CD4-positive, alpha-beta T cell treated with Interleukin-1 beta for 1 hour (primary cell): ENCODE measurements at places on chromosomes 16 and 17.

DNA sequence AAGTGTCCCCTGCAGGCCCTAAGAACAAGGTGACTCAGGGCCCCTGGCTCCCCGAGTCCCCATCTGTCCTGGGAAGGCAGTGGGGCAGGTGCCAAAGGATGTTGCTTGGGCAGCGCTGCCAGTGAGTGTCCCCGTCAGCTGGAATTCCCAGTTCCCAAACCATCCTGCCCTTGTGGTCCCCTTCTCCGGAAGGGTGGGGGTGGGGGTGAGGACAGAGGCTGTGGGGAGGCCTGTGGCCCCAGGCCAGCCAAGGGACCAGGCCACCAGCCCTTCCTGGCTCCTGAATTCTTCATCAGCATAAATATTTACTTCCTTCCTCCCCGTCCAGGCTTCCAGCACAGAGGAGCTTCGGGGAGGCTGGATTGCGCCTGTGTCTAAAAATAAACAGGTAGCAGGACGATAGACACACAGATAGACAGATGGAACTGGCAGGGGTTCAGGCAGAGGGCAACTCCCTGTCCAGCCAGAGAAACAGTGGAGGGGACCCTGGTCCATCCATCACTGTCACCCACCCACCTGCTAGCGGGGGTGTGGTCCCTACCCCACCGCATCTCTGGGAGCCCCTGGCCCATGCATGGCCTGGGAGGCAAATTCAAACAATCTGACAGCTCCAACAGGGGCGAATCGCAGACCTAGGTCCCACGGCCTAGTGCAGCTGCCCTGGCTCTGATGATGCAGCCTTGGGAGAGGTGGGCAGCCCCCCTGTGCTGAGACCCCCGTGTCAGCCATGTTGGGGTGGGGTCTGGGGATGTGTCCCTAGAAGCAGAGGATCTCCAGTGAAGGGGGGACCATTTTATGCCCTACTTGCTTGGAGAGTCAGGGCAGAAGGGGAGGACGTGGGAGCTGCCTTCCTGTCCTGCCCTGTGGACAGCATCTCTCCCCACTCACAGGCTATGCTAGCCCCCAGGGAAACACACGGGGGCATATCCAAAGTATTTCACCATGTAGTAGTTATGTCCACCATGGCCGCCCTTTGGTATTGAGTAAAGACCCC lies 13.2 kb downstream of the GLIS2 start:
- no peak for DNase-seq

DNA sequence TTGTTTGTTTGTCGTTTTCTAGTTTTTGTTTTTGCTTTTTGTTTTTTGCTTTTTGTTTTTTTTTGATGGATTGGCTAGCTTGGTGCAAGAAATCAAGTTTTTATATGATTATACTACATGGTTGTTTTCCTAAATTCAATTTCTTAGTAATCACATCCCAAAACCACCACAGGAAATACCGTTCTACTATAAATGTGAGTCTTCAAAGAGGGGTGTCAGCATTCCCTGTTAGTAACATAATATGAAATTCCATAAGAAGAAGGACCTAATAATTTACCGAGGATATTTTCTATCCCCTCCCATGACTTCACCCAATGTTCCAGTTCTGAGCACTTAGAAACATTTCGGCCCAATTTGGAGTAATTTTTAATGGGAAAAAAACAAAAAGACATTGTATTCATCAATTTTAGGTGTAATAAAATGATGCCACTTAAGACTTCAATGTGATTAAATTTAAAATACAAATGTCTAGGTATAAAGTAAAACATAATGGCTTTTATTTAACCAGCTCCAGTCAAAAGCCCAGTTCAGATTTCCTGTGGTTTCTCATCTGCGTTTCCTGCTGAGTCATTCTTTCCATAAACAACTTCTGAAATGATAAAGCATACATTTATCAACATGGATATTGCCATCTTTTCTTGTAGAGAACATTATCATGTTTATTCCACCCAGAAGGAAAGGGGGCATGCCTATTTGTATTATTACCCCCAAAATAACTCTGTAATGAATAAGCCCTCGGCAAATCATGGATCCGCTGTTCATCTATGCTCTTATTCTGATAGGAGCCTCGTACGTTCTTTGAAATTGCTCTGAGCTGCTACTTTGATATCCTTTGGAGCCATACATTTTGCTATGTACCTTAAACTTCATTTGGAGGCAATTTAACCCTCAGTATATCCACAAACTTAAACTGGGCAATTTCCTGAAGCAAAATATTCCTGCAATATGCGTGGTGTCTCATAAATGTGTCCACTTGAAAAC lies 28.1 kb downstream of the HSBP1 start:
- no peak for DNase-seq

DNA sequence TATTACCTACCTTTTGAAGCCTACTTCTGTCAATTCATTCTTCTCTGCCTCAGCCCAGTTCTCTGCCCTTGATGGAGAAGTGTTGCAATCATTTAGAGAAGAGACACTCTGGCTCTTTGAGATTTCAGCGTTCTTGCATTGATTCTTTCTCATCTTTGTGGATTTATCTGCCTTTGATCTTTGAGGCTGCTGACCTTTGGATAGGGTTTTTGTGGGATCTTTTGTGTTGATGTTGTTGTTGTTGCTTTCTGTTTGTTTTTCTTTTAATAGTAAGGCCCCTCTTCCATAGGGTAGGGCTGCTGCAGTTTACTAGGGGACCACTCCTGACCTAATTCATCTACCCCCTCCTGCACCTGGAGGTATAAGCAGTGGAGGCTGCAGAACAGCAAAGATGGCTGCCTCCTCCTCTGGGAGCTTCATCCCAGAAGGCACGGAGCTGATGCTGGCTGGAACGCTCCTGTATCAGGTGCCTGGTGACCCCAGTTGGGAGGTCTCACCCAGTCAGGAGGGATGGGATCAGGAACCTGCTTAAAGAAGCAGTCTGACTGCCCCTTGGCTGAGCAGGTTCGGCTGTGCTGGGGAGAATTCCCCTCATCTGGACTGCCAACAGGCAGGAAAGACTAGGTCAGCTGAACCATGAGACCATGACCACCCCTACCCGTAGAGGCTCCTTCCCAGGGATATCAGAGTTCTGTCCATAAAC lies 28.0 kb downstream of the NFATC3 start:
- no peak for DNase-seq

- DNase-seq, result peak; percentile 83
These were observed 34.3 kb downstream of the NLRC5 start for GRCh38 chr16:57023541-57024249.

GRCh38 chr16:53898993-53899392 lies 195.0 kb downstream of the FTO start:
- DNase-seq, result no peak

GRCh38 chr16:2250652-2251295 lies 613 bp downstream of the ECI1 start:
- DNase-seq, result peak; percentile 60

GRCh38 chr17:78499715-78500540 lies 77.3 kb downstream of the DNAH17 start:
- no peak for DNase-seq

DNA sequence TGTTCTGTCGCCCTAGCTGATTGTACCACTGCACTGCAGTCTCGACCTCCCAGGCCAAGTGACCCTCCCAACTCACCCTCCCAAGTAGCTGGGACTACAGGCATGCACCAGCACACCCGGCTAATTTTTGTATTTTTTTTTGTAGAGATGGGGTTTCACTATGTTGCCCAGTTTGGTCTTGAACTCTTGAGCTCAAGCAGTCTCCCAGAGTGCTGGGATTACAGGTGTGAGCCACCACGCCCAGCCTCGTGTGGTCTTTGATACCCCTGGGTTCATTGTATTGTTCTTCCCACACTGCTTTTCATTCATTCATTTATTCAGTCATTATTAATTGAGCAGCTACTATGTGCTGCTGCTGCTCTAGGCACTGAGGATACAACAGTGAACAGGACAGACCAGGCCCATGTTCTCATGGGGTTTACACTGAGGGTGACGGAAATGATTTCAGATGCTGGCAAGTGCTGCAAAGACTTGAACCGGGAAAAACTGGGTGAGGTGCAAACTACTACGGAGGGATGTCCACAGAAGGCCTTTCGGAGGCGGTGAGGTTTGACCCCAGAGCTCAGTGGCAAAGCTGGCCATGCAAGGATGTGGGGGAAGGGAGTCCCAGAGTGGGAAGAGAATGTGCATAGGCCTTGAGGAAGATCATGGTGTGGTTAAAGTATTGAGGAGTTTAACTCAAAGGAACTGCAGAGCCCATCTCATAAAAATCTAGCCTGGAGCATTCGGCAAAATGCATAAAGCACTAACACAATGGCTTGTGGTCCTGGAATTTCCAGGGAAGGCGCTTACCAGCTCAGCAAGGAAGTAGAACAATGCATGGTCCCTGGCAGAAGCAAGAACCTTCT lies 10.9 kb downstream of the ABCC1 start:
- DNase-seq, result no peak

DNA sequence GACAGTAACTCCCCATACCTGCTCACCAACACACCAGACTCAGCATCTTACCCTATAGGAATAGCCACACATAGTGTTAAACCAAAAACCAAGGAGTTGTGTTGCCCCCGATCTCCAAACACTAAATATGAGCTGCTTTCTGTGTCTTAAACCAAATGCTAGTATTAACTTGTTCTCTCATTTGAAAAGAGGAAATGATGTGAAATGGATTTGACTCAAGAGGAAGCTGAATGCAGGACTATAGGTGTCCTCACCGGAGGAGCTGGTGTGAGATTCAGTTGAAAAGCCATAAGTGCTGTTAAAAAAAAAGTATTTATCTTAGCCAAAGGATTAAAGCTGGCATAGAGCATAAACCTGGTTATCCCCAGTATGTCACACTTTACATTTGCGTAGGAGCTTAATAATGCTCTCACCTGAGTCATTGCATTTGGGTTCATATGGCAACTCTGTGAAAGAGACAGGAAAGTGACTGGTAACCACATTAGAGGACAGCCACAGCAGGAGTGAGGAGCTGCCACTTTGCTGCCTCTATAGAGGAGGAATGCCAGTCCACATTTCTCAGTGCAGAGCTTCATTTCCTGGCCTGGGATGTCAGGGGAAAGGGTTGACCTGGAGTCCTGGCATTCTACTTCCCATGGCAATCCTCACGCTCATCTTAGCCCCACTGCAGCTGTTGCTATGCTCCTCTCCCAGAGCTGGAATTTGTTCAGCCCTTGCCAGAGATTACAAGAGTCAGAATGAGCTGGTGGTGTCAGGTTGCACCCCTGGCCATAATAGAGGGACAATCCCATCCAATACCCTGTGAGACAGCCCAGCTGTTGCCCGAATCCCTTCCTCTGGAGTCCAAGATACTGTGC lies 143.3 kb upstream of the ANKFN1 start:
- no peak for DNase-seq

GRCh38 chr16:65318138-65318537 lies 196.3 kb upstream of the CDH11 start:
- no peak for DNase-seq

- no peak for DNase-seq
These were observed 32.7 kb downstream of the YWHAE start for GRCh38 chr17:1367351-1367745.

GRCh38 chr16:51409001-51409675 lies 258.1 kb upstream of the SALL1 start:
- no peak for DNase-seq
